ENCODE measurements at places on chromosomes 11 and 22.

DNA sequence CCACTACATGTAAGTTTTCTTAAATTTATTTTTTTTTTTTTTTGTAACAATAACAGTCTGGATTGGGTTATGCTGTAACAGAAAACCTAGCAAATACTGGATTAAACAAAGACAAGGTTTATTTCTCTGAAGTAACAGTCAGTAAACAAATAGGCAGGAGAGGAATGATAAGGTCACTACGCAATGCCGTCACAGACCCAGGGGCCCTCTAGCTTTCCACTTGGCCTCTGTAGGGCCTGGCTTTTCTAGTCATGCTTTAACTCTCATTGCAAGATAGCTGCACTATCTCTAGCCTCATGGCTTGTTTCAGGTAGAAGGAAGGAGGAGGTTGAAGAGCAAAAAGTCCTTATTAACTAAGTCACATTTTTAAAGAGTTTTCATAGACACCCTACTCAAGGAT is 6.5 kb downstream of the OR10A6 start:
- DNase-seq, result no peak

GRCh38 chr11:67099831-67100324 is 19.2 kb upstream of the KDM2A start:
- DNase-seq, result no peak

GRCh38 chr11:11841723-11842420 is at the start of gene USP47:
USP47 (plus strand) TSS chr11:11841972; CDS start chr11:11842186, 214 bp downstream.
- peak; percentile 67 for DNase-seq

GRCh38 chr11:131228378-131228777 is 142.0 kb upstream of the NTM start:
- no peak for DNase-seq

GRCh38 chr22:49592780-49593501 is 234.7 kb downstream of the BRD1 start:
- DNase-seq, result no peak

DNA sequence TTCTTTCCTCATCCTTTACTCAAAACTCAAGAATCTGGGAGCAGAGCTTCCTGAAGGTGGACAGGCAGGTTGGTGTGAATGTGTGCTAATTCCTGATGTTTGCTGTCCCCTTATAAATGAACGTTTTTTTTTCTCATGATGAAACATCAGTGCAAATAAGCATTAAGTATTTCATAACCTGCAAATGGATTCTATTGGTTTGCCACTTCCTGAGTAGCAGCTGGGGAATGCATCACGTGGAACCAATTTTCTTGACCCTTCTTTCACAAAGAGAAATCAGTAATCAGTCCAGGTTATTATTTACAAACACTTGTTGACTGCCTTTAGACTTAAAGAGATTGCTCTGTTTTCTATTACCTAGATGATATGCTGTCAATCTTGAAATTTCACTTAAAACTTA is 40.1 kb upstream of the SCN3B start:
- DNase-seq, result no peak

DNA sequence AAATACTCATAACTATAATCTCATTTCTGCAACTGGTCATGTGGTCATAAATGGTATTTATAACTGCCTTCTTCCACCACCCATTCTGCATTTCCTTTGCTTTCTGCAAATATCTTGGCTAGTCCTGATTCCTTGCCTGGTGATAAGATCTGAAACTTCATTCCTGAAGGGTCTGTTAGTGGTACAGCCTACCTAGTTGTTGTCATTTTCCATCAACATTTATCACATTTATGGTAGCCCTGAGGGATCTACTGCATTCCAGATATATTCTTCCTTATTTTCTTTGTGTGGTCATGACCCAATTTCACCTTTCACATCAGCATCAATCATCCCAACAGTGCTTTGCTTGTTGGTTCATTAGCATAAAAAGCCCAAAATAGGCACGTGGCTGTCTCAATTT is 50.1 kb downstream of the DDX6 start:
- DNase-seq, result no peak

- DNase-seq, result no peak
Observed at GRCh38 chr11:96307776-96308140, 35.2 kb downstream of the MAML2 start.

DNA sequence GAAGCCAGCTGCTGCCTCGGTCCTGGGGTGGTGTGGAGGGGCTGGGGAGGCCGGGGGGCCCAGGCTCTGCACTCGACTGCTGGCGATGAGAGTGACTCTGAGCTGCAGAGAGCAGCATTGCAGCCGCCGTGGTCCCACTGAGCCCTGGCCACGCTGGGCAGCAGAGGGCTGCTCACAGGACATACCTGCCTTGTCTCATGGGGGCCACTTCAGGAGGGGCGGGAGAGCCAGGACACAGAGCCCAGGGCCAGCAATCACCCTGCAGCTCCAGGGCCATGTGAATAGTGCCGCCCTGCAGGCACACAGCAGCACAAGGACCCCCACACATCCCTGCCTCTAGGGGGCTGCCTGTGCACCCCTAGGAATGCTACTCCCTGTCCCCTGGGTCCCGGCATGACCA is 147.0 kb downstream of the CRYBB2 start:
- DNase-seq, result no peak

DNA sequence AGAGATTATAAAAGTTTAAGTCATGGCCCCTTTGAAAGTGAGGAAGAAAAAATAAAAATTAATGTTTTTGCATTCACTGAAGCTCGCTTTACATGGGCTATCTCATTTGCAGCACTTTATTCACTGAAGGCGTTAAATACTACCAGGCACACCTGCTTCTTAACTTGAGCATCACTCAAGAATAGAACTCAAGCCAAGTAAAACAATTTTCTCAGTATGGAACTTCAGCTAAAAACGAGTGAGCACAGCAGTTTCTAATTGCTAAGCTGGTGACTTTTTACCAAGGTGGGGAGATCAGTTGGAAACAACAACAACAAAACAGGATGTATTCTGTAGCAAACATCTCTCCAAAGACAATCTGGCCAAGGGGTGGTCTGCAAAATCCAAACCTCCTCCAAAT is 405.6 kb downstream of the RAB38 start:
- no peak for DNase-seq

GRCh38 chr22:48531761-48532435 is 1295.8 kb downstream of the BRD1 start:
- DNase-seq, result no peak

DNA sequence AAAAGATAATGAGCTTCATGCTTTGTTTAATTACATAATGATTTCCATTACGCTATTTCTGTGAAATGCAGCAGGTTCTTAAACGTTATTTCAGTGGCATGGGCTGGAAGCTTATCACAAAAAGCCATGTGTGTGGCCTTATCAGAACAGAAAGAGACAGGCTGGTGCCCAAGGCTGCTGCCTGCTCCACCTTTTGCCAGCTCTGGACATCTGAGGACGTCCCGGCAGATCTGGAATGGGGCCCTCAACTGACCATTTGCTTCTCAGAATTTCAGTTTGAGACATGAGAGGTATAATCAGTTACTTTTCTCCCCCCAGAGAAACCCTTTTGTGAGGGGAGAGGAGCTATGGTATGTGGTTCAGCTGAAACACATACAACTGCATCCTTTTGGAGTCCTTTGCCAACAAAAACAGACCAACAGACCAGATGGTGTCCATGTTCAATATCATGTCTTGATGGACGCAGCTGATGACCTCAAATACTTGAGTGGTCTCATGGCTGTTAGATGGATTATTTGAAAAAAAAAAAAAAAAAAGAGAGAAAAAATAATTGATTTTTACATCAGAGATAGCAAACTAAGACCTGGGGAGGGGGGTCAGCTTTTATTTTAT is 8.6 kb downstream of the CDPF1 start:
- no peak for DNase-seq

DNA sequence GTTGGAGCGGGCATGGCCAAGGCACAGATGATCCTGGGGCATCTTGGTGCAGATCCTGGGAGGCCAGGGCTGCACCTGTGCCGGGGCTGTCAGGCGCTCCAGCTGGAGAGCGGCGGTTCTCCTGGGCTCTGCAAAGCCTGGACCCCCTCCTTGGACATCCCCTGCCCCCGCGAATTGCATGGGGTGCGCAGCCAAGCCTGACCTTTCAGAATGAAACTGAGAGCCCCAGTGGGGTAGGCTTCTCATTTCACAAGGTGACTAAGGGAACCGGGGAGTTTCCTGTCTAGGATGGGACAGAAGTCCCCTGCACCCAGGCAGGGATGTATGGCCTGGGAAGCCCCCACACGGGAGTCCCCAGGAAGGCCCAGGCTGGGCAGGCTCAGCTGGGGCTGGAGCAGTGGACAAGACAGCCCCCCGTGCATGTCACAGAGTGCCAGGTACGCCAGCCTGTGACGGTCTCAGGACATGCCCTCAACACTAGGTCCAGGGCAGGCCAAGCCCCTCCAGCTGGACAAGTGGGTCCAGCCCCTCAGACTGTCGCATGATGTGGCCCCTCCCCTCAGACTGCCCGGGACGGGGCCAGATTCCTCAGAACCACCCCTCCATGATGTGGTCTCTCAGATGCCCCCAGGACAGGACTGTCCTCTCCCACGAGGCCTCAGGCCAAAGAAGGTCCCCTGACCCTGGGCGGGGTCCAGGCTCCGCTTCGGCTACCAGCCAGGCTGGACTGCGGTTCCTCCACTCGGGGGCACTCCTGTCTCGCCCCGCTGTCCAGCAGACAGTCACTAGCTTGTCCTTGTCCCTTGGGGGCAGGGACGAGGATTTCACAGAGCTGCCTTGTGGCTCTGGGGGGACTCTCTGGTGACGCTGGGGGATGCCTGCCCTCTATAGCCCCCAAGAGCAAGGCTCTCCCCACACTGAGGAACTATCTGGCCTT is 2.3 kb downstream of the LSP1 start:
- DNase-seq, result no peak

DNA sequence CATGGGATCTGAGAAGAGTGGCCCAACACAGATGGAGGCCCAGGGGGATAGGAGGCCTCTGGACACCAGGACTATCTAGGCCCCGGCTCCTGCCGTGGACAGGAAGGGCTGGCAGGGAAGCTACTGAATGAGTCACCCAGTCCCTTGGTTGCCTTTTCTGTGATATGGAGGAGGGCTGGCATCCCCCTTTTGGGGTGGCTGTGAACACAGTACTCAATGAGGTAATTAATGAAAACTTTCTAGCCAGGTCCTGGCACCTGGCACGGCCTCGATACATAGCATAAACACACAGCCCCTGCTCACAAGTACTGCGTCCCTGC is 163.2 kb downstream of the CHST1 start:
- no peak for DNase-seq

Data from NCI-H2081 (cell line).